ENCODE measurements at places on chromosomes 6 and 20.

DNA sequence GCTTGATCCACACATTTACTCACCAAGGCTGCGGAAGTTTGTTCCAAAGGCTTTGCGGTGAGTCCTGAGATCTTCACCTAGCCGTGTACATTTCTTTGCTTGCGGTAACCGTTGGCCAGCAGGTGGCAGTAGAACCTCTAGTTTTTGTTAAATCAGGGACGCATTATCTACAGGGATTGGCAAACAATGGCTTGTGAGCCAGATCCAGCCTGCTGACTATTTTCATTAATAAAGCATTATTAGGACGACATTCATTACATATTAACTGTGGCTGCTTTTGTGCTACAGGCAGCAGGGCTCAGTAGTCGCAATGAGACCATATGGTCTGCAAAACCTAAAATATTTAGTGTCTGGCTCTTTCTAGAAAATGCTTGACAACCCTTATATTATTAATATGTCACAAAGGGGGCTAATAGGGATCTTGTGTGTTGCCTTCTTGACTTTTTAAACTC lies 174.1 kb downstream of the DOK5 start:
- DNase-seq, result peak; percentile 4

- DNase-seq, result no peak
Observed at GRCh38 chr6:20366082-20366830, 35.4 kb upstream of the E2F3 start.

GRCh38 chr6:63510353-63510686 lies 62.0 kb upstream of the LOC128125822 start:
- DNase-seq, result no peak

- no peak for DNase-seq
Observed at GRCh38 chr20:59938696-59939051, 1.4 kb downstream of the PPP1R3D start.

DNA sequence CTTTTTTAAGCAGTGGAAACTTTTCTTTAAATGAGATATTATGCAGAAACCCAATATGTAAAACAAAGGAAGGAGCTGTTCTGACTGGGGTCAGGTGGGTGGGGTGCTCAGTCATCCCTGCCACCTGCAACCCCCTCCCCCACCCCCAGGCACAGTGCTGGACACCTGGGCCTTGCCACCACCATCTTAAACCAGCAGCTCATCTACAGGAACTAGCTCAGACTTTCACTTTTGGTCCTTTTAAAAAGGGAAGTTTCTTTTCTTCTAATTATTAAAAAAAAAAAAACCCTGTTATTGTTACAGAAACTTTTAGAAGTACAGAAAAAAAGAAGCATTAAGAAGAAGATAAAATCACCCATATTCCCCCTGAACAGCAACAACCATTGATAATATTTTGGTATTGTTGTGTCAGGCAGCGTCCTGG lies 37.1 kb downstream of the PPP1R16B start:
- DNase-seq, result no peak

GRCh38 chr6:154229786-154230185 lies 126.8 kb downstream of the IPCEF1 start:
- DNase-seq, result no peak

GRCh38 chr20:50286609-50287008 lies 96.0 kb downstream of the CEBPB start:
- DNase-seq, result no peak

DNA sequence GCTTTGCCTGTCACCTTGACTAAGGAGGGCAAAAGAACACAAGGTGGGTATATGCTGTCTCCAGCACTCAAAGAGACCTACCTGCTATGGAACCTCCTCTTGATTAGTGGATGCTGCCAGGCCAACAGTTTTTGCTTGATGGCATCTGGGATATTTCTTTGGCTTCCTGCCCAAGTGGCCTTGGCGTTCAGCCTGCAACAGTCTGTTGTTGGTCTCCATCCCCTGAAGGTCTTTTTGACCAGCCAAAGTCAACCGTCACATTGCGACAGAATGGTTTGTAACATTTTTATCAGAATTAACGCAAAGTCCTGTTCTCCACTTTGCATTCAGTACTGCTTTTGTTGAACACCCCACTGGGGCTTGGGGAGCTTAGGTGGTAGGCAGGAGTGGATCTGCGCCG lies 37.1 kb downstream of the SERPINB1 start:
- DNase-seq, result no peak

- DNase-seq, result no peak
Observed at GRCh38 chr6:108904741-108905140, 56.5 kb downstream of the ARMC2 start.

DNA sequence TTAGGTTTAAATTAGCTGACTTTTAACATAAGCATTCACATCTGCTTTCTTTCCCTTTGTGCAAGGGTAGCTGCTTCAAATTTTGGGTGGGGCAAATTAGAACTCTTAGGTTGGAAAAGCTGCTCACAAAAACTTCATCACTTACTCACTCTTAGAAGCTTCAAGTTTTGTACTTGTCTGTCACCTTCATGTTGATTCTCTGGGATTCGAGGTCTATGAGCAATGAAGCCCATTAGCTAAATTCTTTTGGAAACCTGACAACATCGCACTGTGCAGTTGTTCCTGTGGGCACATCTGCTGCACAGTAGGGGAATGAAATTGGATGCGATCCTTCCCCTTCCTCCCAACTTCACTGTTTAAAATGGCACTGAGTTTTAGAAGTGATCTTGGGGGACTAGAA lies 156.1 kb downstream of the UBE3D start:
- no peak for DNase-seq

GRCh38 chr6:132481189-132481588 lies 31.7 kb downstream of the STX7 start:
- DNase-seq, result no peak

DNA sequence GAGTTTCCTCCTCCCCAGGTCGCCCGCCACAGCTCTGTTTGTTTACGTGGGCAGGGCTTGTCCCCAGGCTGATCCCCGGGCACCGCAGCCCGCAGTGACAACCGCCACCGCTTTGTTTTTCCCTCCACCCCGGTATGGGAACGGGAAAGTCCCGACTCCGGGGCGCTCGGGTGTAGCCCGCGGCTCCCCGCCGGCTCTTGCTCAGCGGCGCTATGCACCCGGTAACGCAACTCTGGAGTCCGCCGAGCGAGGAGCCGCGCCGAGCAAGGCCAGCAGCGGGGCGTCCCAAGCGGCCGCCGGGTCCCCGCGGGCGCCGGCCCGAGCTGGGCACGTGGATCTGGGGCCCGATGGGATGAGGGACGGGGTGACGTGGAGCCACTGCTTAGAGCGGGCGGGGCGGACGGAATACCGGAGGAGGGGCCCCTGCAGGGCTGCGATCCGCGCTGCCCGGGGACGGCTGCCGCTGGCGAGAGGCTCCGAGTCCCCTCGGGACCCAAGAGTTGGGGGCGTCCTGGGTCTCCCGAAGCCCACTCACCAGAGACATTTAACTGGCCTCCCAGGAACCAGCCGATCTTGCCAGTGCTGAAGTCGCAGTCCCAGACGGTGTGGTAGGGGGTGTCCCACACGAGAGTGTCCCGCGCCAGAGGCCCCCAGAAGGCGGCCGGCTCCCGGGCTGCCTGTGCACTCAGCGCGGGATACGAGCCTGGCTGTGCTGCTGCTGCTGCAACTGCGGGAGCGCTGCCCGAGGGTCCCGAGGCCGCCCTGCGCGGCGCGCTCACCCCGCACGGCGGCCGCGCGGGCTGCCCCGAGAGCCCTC lies 497 bp downstream of the ACSS1 start:
- peak; percentile 32 for DNase-seq

DNA sequence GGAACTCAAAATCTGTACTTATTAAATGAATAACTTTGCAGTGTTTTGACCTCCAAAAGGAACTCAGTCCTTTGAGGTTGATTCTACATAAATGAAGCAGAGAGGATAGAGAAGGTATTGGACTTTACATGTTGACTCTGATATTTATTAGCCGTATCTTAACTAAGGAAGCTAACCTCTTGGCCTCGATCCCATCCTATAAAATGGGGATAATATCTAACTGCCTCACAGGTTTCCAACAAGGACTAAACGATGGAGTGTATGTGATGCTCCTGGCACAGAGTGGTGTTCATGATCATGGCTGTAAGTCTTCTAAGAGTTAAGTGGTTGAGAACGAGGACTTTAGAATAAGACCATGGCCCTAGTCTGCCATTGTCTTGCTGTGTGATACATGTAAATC lies 24.2 kb upstream of the MAP3K4 start:
- no peak for DNase-seq

GRCh38 chr6:127900935-127901334 lies at the start of gene THEMIS:
Gene THEMIS, minus strand, starts transcription at chr6:127901058. Its CDS starts 126 bp downstream, at chr6:127900932.
- DNase-seq, result no peak

GRCh38 chr6:137816688-137817618 lies 50.1 kb upstream of the TNFAIP3 start:
- DNase-seq, result no peak

GRCh38 chr20:59813126-59813947 lies 120.1 kb downstream of the SYCP2 start:
- DNase-seq, result no peak

DNA sequence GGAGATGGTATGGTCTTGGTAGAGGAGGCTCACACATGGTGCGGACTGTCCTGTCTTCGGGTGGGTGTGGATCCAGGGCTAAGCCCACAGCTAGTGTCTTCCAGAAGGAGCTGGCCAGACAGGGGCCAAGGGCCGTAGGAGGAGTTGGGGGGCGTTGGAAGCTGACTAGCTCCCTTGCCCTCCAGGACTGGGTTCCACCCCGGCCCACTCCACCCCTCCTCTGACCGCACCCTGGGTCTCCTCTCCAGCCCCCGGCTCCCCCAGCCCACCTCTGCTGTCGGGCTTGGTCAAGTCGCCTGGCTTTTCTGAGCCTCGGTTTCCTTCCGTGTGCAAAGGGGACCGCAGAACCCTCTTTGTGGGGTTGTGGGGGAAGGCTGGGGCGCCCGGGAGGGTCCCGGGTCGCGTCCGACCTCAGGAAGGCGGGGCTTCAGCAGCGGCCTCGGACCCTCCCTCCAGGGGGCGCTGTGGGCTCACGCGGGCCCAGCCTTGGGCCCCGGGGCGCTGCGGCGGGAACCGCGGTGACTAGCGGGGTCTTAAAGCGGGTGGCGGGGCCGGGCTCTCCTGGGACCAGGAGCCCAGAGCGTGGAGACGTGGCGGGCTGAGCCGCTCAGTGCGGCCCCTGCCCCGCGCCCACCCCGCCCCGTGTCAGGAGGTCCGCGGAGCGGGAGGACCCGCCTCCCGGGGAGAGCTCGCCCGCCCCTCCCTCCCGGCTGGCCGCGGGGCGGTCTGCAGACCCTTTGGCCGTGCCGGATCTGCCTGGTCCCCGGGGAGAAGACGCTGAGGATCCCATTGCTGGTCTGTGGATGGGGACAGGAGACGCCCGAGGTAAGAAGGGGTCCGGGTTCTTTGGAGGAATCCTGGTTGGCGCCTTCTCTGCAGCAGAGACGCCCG lies 5.4 kb downstream of the NPBWR2 start:
- DNase-seq, result peak; percentile 65

GRCh38 chr6:128446497-128446896 lies 73.9 kb downstream of the PTPRK start:
- no peak for DNase-seq

- no peak for DNase-seq
Observed at GRCh38 chr6:24827162-24827561, 28.4 kb upstream of the ARMH2 start.

DNA sequence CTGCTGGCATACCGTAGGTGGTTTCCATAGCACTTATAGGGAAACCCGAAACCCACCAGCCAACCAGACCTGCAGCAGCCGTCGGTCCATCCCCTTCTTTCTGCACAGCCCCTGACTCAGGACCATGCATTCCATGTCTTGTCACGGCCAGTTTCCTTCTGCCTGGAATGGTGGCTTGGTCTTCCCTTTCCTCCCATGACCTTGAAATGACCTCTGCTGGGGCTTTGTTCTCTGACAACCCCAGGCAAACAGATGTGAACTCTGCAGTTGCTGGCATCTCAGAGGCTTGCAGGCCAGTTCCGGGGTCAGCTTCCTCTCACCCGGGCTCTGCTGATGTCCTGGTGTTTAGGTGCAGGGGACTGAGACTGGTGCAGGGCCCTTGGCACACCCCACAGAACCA lies 250.8 kb downstream of the SMOC2 start:
- no peak for DNase-seq

- DNase-seq, result no peak
Observed at GRCh38 chr20:63006540-63007359, at the start of gene BHLHE23. Gene BHLHE23, minus strand, starts transcription at chr20:63006964. Its CDS starts 190 bp downstream, at chr20:63006774.

- no peak for DNase-seq
Observed at GRCh38 chr6:53315086-53315724, 33.5 kb downstream of the ELOVL5 start.

GRCh38 chr6:133644892-133645619 lies 243.9 kb upstream of the TCF21 start:
- DNase-seq, result no peak
